T-helper 1 cell (primary cell): ENCODE measurements at places on chromosomes 3 and 15.
A peak's percentile ranks its signal among the peaks of the same experiment; 100 is the strongest.

- no peak for DNase-seq
These were observed 394.9 kb downstream of the PTPRG start for GRCh38 chr3:61956236-61956635.

DNA sequence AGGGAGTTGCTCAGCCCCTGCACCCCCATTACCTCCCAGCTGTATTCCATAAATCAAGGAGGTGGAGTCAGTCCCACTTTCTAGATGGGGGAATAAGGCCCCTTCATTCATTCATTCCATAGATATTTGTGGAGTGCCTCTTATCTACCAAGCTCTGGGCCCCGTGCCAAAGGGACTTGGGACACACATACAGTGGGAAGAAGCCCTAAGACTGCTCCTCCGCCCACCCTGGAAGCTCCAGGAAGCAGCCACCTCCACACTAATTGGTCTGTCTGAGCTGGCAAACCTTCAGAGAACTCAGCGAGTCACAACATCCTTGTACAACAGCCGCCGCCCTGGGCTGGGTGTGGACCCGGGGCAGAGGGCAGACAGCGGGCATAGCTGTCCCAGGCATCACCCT, 6.4 kb downstream of the STRA6 start:
- no peak for DNase-seq

DNA sequence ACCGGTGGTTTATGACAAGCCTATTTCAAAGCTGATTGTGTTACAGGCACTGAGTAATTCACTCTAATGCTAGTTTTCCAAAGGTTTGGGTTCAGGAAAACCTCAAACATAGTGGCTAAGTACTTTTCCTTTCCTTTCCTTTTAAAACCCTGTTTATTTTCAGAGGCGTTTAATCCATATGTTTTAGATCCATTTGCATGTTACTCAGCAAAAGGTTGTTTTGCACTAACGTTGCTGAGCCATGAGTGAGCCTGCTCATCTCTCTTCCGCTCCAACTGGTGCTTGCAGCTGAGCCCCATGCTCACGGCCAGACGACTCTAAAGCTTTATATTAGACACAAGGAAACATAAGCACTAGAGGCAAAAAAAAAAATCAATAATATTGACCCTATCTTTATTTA, 9.4 kb downstream of the CEMIP start:
- DNase-seq: no peak

DNA sequence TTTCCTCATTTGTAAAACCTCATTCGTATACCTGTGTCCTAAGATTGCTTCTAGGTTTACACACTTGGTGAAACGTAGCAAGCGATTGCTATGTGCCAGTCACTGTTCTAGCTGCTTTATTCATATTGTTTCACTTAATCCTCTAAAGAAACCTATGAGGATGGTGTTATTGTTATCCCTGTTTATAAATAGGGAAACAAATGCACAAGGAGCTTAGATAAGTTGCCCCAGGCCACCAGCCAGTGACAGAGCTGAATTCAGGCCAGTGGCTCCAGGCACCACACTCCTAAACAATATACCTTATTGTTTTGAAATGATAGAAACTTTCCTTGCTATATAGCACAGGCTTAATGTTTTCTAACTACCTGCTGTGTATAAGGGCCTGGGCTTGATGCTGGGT, 44.0 kb downstream of the LPP start:
- DNase-seq: no peak

DNA sequence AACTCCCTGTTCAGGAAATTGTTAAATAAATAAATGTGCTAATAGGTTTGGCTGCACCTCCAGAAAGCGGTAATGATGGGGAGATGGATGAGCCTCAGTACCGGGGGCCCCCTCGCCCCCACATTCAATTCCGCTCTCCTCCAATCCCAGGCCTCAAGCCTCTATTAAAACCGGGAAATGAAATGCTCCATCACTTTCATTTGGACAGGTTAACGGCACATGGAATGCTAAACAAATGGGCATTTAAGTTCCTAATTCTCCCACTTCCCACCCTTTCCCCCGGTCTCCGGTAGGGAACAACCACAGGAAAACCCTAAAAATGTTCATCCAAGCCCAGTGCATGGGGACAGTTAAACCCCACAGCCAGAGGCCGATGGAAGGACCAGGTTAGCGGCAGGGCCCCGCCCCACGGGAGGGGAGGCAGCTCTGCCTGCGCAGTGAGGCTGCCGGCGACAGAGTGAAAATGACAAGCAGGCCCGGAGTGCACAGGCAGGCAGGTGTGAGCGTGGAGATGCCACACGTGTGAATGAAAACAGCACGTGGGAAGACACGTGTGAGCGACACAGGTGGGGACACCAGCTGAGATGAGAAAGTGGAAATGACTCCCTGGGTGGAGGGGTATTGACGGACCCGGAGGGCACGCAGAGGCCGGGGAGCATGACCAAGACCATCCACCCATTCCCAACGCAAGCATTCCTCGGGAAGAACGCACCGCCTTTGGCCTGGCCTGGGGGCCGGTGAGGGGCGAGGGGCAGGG, 28.1 kb downstream of the RNU5B-1 start:
- DNase-seq: no peak

DNA sequence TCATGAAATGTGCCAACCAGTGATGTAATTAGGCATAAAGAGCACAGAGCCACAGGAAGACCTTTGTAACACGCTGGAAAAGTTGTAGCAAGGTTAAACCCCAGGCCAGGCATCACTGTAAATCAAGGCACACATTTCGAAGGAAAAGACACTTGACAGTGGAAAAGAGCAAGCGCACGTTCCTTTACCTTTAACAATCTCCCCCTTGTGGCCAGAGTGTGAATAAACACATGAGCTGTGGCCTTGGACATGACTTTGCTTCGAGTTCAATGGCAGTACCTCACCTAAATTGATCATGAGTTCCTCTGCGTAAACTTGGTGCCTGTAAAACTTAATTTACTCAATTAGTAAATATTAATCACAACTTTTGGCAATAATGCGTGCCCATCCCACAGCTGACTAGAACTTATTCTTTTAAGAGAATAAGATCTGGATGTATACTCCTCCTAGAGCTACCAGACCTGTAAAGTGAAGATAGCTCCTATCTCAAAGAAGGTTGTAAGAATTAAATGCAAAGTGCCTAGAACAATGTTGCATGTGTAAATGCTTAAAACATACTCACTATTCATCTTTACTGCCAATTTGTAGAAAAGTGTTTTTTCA, 757.0 kb upstream of the NECTIN3 start:
- peak; percentile 31 for DNase-seq

DNA sequence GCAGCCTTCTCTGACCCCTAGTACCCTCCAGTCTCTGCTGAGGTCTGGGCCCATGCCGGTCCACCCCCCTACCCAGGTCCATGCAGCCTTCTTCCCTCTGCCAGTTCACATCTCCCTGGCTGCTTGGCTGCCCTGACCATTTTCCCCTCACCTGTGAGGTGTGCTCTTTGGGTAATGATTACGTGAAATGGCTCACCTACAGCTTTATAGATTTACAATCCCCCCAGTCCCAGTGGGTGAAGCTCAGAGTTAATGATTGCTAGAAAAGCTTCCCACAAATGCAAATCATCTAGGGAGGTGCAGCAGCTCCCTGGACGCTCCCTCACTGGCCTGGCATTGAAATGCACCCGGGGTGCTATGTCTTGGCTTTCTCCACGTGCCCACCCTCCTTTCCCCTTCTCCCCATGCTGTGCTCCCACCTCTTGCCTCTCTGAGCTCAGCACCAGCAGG, 18.7 kb downstream of the PAQR5 start:
- DNase-seq: no peak

DNA sequence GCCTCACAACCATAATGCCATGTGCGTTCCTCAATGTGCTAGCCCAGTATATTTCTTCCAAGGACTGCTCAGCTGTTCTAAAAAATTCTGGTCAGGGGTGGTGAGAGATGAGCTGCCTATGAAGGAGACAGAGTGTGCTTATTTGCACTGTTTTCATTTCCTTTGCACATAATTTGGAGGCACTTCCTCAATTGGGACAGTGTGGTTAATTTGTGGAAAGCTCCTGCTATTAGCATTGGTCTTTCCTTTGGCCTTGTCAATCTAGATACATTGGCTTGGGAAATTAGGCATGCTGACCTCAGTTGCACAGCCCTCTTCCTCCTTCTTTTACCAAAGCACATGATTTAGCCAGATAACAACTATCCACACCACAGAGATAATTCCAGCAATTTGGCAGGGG, 9.4 kb downstream of the FAM81A start:
- no peak for DNase-seq

DNA sequence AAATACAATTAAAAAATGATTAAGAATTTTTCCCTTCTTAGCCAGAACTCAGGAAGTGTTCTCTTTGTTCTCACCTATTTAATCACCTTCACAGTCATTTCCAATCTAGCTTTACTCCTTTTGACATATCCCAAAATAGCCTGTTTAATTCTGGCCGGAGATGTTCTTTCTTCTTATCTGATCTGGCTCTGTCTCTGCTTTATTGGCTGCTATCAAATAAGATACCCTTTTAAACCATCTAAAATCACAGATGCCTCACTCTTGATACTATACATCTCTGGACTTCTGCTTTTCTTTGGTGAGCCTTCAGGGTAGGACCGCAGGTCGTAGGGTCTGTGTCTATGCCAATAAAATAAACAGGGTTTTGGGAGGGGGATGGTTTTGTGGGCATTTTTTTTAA, 319.2 kb upstream of the SEMA6D start:
- DNase-seq: no peak

GRCh38 chr3:169497567-169498257, 165.8 kb downstream of the MECOM start:
- no peak for DNase-seq

DNA sequence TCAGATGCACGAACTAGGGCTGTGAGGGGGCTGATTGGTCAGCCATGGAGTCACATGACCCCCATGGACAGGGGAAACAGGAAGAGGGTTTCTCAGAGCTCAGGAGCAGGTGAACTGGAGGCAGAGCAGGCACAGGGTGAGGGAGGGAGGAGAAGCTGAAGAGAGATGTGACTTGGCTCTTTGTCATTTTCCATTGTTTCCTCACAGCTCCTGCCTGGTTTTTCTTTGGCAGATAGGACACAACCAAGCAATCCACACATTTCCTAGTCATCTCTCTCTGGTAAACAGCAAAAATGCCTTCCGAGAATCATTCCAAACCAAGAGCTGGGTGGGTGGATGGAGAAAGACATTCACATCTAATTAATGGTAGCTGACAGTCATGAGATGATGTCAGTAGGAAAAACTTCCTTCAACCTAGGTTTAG, 43.4 kb upstream of the LMCD1 start:
- DNase-seq: no peak

DNA sequence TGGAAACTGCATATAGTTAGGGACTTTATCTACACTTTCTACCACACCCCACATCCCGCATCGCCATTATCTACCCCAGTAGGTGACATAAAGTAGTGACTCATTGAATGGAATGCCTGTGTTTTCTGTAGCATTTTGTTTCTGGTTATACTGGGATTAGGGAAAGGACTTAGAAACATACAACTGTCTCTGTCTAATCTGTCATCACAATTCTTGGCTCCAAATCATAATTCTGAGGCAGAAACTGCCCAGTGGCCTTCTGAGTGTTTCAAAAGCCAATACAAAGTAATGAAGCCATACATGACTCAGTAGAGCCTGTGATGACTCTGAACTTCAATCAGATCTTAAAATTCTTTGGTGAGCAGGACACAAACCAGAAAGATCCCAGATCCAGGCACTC, 115.7 kb upstream of the CHRM5 start:
- DNase-seq: no peak

DNA sequence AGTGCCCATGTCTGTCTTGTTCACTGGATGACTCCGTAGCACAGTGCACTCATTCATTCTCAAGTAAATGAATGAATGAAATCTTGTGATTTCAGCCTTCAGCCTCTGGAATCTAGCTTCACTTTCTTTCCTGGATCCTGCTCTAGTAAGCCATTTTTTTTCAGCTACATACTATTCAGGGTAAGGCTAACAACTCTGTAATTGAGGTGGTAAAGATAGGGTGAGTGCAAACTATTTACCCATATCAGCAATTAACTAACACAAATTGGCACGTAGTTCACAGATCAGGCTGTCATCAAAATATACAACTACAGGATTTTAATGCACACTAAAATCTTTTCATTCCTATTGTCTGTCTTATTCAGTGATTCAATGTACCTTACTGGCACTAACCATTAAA, 195.1 kb upstream of the SLC2A2 start:
- no peak for DNase-seq

DNA sequence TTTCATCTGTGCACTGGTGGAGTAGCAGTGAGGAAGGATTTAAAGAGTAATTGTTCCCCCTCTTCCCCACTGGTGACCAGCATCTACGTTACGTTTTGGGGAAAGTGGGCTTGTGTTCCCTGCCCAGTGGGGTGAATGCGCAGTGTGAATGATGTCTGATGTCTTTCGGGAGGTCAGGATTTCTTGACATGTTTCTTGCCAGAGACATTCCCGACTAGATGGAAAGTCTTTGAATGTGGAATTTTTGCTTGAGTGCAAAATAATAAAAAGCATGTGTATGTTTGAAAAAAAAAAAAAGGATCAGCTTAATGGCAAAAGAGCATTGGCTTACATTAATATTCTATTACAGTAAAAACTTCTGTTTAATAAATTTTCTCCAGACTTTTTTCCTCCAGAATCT, 632.2 kb downstream of the FOXP1 start:
- no peak for DNase-seq

GRCh38 chr3:178603735-178604134, 67.5 kb downstream of the KCNMB2 start:
- DNase-seq: no peak

DNA sequence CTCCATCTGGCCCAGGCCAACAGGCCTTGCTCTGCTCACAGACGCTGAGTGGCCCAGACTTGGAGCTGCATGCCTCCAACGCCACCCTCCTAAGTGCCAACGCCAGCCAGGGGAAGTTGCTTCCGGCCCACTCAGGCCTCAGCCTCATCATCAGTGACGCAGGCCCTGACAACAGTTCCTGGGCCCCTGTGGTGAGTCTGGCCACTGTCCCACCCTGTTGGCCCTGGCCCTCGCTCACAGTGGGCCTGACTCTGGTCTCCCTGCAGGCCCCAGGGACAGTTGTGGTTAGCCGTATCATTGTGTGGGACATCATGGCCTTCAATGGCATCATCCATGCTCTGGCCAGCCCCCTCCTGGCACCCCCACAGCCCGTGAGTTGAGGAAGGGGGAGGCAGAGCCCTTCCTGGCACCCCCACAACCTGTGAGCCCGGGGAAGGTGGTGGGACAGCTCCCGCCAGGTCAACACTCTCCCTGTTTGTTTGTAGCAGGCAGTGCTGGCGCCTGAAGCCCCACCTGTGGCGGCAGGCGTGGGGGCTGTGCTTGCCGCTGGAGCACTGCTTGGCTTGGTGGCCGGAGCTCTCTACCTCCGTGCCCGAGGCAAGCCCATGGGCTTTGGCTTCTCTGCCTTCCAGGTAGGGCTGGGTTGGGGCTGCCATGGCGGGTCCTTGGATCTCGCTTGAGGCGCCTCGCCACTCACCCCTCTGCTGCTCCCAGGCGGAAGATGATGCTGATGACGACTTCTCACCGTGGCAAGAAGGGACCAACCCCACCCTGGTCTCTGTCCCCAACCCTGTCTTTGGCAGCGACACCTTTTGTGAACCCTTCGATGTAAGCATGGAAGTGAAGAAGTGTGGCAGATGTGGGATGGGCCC, 10.0 kb downstream of the NT5DC2 start:
- no peak for DNase-seq
